SK-N-DZ (cell line): ENCODE measurements at places on chromosomes 2 and 18.
A peak's percentile ranks its signal among the peaks of the same experiment; 100 is the strongest.

- DNase-seq, result no peak
Measured at GRCh38 chr2:233766416-233766815, 6.3 kb downstream of the UGT1A1 start.

- peak; percentile 61 for DNase-seq
Measured at GRCh38 chr2:204061241-204061640, 124.7 kb downstream of the ICOS start.

DNA sequence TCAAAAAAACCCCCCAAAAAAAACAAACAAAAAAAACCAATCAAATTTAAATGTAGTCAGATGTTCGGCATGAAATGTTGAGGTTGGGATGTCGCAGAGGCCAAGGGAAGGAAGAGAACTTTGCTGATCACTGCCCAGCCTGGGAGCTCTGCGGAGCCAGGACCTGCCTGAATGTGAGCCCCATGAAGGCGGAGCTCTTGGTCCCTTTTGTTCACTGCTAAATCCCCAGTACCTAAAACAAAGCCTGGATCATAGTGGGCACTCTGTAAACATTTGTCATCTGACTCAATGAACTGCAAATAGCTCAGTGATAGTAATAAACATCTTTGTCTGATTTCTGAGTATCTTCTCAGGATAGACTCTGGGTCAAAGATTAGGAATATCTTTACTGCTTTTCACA lies 64.0 kb downstream of the NGEF start:
- no peak for DNase-seq

- no peak for DNase-seq
Measured at GRCh38 chr2:60313470-60314172, 239.8 kb downstream of the BCL11A start.

DNA sequence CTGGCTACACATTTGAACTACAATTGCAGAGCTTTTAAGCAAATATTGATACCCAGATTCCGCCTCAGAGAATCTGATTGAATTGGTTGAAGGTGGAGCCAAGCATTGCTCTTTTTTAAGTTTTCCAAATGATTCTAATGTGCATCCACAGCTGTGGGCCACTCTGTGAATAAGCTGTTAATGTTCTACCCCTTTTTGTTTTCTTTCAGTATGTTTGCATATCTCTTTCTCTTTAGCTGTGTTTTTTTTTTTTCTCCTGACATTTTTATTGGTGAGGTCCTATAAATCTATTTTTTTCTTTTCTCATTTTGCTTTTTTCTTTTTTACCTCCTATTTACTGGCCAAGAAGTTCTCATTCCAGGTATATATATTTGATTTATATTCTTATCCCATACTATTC lies 6.5 kb downstream of the SCN3A start:
- DNase-seq, result no peak

DNA sequence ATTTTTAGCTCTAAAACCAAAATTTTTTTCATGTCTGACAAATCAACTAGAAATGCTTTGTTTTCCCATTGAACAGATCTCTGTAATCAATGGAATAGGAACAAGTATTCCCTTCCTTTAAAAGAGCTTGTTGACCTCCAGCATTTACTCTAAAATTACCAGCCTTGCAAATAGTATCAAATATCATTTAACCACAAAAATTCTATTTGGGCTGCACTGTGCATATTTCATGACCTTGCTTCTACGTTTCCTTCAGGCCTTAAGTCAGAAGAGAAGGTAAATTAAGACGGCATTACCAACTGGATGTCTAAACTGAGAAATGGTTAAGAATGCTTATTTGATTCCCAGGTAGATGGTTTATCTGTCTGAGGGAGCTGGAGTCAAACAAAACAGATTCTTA lies 33.3 kb upstream of the NRXN1 start:
- DNase-seq, result no peak

- DNase-seq, result no peak
Measured at GRCh38 chr2:85549826-85550225, 10.9 kb downstream of the MAT2A start.

DNA sequence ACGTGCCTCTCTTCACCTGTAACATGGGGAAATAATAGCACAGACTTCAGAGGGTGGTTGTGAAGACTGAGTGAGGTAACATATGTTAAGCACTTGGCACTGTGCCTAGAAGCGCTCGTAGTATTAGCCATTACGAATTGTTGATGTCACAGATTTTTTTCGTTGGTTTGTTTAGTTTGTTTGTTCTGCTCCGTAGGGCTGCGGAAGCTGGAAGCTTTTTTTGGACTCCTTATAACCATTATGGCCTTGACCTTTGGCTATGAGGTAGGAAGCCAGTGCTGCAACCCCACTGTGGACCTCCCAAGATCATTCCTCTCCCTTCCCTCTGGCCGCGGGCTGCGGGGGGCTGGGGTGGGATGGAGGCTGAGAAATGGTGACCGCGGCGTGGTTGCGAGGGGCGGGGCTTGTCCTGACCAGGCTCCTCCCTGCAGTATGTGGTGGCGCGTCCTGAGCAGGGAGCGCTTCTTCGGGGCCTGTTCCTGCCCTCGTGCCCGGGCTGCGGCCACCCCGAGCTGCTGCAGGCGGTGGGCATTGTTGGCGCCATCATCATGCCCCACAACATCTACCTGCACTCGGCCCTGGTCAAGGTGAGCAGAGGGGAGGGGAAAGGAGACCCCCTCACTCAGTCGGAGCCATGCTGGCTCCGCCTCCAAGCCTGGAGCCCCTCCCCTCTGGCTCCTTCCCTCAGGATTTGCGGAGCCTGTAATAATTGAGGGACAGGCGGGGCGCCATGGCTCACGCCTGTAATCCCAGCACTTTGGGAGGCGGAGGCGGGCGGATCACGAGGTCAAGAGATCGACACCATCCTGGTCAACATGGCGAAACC lies 5.5 kb downstream of the SLC11A1 start:
- DNase-seq, result no peak

DNA sequence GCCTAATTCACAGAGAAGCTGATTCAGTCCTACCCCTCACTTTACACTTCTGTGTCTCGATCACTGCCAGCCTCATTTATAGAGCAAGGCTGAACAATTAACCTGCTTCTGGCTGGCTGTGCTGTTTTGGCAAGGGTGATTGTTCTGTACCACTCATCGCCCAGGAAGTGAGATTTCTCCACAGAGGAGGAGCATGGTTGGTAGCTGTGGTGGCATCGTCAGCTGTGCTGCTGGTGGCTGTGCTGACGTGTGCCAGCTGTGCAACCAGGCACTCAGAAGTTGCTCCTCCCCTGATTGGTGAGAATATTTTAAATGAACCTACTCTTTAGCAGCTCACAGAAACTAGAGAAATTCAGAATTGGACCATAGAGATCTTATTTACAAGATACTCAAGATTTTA lies 158.3 kb downstream of the EML6 start:
- DNase-seq, result no peak

DNA sequence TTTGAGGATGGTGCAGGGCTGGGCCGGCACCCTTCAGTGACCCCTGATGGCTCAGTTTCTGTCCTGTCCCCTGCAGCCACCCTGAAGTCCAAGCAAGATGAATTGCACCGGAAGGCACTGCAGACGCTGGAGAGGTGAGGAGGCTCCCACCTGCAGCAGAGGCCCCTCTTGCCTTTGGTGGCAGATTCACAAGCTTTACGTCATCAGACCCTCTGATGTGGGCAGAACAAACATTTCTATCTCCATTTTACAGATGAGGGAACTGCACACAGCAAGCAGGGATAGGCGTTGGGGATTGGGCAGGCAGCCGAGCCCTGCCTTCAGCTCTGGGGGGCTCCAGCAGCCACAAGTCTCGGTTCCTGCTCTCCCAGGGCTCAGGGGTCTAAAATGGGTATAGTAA lies 107.7 kb upstream of the MCFD2 start:
- DNase-seq, result no peak

GRCh38 chr18:79521416-79522205 lies 125.9 kb downstream of the NFATC1 start:
- no peak for DNase-seq

DNA sequence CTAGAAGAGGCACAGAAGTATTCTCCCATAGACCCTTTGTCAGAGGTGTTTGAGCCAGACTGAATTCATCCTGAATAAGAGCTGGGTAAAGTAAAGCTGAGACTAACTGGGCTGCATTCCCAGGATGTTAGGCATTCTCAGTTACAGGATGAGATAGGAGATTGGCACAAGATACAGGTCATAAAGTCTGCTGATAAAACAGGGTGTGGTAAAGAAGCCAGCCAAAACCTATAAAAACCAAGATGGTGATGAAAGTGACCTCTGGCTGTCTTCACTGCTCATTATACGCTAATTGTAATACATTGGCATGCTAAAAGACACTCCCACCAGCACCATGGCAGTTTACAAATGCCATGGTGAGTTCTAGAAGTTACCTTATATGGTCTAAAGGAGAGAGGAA lies 364.9 kb upstream of the TMEFF2 start:
- no peak for DNase-seq

GRCh38 chr2:100822587-100823248 lies 2.8 kb downstream of the NPAS2 start:
- no peak for DNase-seq

DNA sequence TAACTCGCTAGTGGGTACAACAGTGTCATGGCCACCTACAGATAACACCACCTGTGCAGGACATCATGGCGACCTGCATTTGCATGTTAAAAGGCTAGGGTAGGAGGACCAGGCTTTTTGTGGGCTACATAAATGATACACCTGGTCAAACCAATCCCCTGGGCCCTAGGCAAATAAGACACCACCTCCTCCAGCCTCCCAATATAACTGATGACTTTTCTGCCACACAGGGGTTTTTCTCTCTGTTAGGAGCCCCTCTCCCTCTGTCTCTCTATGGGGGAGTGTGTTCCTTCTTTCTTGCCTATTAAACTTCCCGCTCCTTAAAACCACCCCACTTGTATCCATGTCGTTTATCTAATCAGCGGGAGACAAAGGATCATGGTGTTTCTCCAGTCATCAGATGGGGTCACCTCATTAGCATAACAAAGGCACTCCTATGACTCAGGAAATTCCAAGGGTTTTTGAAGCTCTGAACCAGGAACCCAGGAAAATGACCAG lies 10.8 kb upstream of the BUB1 start:
- no peak for DNase-seq

DNA sequence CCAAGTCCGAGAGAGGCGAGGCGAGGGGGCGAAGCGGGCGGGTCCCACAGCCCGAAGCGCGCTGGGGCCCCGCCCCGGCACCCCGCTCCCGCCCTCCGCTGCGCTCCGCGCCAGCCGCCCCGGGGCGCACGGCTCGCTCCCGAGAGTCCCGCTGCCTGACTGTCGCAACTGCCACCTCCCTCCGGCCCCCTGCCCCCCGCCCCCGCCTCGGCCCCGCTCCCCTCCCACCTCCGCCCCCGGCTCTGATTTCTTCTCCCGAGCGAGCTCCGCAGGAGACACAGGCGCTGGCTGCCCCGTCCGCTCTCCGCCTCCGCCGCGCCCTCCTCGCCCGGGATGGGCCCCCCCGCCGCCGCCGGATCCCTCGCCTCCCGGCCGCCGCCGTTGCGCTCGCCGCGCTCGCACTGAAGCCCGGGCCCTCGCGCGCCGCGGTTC lies at the start of gene WNT6:
Gene WNT6 (plus strand): TSS at position 250 of the 432 bp plus-strand sequence. CDS start 233 bp downstream, outside the sequence.
- no peak for DNase-seq

DNA sequence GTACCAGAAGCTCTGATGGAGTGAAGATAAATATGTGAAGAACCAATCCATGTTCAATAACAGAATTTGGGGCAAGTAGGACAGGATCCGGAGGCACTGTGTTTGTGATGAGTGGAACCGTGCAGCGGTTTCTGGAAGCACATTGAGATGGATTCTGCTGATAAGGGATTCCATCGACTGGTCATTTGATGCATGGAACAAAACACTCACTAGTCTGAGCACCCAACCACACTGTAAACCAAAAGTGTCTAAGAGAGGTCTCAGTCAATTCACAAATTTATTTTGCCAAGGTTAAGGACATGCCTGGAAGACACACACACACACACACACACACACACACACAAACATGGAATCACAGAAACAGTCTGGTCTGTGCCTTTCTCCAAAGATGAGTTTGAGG lies 459.5 kb downstream of the FBXO15 start:
- DNase-seq, result no peak

DNA sequence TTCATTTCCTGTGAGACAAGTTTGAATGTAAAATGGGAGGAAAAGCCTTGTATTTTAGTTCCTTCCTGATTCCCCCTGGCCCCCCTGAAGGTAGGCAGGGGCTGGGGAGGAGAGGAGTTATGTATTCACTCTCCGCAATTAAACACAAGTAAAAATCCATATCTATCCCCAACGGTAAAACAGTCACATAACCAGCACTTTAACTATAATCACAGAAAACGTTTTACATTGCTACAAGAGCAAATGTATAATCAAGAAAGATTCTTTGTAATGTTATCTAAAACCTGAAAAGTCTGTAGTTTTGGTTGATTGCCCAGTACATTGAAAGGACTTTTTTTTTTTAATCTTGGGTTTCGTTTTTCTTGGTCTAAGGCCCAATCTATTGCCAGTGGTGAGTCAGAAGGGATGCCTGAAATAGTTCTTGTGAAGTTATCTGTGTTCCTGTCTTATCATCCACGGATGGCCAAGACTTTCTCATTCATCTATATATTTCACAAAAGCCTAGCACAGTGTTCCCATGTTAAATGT lies 34.5 kb upstream of the CCNYL1 start:
- DNase-seq, result no peak

DNA sequence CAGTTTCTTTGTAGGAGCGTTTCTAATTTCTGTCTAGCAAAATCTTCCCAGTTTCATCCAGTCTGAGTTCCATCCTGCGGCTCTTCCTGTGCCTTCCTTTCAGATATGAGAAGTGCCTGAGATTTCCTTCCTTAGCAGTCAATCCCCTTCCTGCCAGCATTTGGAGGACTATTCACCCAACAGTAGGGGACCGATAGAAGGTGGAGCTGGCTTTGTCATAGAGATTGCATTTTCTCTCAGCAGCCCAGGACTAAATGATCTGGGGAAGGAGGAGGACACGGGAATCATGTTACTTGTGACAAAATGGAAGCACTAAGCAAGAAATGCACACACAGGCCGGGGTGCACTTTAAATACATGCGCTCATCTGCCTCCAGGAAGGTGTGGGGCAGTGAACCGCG lies 5.6 kb upstream of the SMIM21 start:
- no peak for DNase-seq

GRCh38 chr2:232903989-232904388 lies 33.9 kb downstream of the SNORC start:
- DNase-seq, result no peak

DNA sequence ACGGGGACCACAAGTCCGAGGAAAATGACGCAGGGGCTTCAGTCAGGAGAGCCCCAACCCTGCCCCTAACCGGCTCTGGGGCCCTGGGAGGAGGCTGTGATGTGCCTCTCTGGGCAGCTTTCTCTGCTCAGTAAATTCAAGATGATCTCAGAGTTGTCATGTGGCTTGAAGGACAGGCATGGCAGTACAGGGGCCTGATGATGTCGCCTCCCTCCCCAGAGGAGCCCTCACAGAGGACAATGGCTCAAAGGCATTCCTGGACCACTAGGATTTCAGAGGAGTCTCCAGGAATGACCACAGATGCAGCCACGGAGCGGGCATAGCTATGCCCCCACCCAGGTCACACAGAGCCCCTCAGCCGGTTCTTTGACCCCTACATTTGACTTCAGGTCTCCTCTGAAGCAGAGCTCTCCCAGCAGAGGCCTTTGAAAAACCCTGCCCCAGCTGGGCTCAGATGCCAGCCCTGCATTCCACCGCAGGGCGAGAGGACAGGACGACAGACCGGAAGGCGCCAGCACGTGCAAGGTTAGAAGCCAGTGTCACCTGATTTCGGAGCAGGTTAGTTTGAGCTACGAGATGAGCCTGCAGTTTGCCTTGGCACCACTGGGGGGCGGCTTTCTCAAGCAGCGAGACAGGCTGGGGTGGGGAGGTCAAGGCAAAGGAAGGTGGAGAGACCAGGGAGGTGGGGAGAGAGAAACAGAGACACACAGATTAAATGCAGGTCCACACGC lies 39.2 kb downstream of the BIN1 start:
- peak; percentile 58 for DNase-seq
